Activated CD8-positive, alpha-beta memory T cell treated with anti-CD3 and anti-CD28 coated beads for 48 hours (primary cell): ENCODE measurements at places on chromosomes 12 and 14.

DNA sequence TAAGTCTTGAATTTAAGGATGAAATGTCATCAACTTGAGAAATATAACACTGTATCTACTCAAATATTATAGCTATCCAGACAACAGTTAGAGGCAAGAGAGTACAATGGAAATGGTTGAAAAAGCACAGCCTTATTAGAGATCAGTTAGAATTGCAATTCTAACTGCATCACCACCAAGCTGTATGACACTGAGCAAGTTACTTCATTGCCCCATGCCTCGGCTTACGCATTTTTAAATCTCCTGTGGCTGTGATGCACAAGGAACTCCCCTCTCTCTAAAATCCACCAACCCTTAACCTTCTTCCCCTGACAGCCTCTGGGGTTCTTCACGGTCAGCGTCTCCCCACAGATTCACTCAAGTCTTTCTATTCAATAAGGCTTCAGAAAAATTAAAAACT lies 75.1 kb downstream of the MED13L start:
- no peak for DNase-seq

GRCh38 chr14:100734031-100734990 lies 7.6 kb downstream of the DLK1 start:
- no peak for DNase-seq

- no peak for DNase-seq
Observed at GRCh38 chr14:104206281-104206904, 68.0 kb downstream of the KIF26A start.

GRCh38 chr12:5102261-5102789 lies 58.6 kb downstream of the KCNA5 start:
- DNase-seq: no peak

DNA sequence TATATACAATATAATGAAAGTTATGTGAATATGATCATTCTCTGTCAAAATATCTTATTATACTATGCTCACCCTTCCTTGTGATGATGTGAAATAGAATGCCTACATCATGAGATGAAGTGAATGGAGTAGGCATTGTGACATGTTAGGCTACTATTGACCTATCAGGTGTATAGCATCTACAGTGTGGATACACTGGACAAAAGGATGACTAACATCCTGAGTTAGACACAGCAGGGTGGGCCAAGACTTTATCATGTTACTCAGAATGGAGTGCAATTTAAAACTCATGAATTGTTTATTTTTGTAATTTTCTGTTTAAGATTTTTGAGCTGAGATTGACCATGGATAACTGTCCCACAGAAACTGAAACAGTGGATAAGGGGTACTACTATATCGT lies 53.4 kb upstream of the NAV3 start:
- no peak for DNase-seq

DNA sequence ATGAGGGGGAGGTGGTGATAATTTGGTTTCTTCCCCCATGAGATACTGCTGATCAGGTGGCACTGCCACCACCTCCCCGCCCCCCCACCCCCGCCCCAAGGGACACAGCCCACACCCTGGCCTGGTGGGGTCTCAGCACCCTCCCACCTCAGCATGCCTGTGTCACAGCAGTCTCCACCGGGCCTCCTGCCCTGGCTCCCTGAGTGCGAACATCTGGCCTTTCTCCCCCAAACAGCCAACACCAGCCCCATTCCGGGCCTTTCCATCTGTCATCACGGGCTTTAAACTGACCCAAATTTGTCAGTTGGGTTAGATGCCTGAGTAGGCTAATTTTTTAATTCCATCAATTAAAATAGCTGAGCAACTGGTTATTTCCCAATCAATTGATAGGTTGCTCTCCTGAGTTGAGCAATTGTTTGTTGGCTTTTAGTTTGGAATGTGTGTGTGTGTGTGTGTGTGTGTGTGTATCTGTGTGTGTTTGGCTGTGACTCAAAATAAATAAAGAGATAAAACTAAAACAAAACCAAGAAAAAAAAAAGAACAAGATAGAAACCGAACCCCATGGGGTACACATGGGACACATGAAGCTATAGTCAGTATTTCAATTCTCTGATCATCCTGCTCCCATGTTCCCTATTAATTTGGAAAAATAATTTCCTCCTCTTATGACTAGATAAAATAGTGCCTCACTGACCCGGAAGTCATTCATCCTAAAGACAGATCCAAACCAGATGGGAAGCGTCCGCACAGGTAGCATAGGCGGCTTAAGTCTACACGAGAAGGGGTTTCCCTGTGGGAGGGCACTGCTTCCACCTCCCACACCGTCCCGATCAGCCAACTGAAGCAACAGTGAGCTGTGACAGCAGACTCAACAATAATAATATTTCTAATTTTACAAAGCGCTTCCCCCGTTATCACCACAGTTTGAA lies 7.4 kb downstream of the SERPINA12 start:
- DNase-seq: no peak

DNA sequence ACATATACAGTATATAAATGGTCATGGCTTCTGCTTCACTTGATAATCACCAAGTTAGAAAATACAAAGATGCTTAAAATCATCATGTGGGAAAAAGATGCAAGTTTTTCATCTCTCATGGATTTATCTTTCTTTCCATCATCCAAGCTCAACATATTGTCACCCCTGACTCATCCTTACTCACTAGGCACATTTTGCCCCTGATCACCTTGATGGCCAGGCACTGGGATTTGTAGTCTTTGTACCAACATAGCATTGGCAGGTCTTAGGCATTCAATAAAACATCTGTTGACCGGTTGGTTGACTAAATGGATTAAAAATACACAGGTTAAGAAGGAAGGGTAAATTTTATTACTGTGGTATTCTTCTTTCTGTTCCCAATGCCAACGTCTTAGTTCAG lies 28.1 kb downstream of the KLHDC2 start:
- DNase-seq: no peak

- DNase-seq: no peak
Observed at GRCh38 chr12:94621662-94622359, 28.5 kb downstream of the TMCC3 start.

- no peak for DNase-seq
Observed at GRCh38 chr12:113286712-113287111, 48.2 kb downstream of the SLC8B1 start.

GRCh38 chr14:67232066-67232465 lies 9.2 kb upstream of the PALS1 start:
- no peak for DNase-seq

DNA sequence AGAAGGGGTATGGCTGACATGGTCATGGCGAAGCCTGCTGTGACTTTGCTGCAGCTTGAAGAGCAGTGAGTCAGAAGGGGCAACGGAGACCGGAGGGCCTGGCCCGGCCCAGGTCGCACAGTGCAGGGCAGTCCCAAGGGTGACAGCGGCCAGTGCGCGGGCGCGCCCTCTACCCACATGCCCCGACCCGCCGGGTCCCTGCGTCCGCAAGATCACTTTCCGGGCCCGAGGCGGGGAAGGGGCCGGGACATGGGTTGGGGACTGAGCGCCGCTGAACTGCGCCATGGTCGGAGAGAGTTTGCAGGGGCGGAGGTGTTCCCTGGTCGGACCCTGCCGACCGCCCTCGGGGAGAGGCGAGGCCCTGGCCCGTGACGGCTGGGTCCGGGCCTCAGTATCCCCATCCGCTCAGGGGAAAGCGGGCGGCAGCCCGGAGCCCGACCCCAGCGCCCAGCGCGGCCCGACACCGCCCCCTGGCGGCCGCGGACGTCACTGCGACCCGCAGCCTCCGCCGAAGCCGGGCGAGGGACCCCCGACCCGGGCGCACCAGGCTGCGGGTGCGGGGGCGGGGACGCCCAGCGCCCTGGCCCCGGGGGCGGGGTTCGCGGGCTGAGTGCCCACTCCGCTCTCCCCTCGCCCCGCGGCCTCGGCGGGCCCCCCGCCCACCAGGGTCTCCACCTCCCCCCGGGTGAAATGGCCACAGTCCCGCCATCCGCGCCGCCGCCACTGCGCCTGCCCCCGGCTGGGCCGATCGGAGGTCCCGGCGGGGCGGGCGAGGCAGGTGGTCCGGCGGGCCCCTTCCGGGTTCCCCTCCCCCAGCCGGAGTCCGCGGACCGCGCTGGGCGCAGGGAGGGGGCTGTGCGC lies 7.2 kb upstream of the ANKRD9 start:
- peak; percentile 28 for DNase-seq

DNA sequence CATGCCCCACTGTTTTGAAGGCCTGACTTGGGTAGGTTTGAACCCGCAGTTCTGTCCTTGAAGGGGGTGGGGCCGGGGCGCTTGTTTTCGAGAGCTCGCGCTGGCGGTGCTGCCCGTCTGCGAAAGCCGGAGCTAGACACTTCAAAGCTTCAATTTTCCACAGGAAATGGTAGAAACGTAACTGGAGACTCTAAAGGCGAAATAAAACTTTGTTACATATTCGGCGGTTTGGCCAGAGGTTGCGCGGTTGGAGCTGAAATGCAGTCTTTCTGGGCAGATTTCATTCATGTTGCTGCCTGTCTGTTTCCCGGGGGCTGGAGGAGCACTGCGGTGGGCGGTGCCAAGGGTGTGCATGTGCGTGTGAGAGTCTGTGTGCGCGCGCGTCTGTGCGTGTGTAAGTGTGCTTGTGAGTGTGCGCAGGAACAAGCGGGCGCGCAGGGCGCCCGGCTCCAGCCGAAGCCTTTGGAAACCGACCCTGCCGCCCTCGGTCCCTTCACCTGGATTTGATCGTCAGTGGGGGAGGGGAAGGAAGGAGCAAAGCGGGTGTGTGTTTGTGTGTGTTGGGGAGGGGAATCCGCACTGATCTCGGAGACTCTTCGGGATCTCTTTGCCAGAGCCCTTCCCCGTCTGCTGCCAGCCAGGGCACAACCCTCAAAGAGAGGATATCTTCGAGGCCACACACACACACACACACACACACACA lies 227.7 kb upstream of the CRY1 start:
- DNase-seq: peak; percentile 45

DNA sequence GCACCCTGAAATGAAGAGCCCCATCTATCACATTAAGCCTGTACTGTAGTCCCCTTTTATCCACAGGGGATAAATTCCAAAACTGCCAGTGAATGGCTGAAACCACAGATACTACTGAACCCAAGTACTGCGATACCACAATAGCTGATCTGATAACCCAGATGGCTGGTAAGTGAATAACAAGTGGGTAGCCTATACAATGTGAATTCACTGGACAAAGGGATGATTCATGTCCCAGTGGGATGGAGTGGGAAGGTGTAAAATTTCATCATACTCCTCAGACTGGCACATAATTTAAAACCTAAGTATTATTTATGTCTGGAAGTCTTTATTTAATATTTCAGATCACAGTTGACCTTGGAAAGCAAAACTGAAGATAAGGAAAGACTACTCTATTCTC lies 201.3 kb downstream of the GPHN start:
- no peak for DNase-seq
